Activated CD8-positive, alpha-beta memory T cell treated with anti-CD3 and anti-CD28 coated beads, Interleukin-2, amount 50 U/mL, for 48 hours (primary cell): ENCODE measurements at places on chromosomes 2 and 18.
A peak's percentile ranks its signal among the peaks of the same experiment; 100 is the strongest.

DNA sequence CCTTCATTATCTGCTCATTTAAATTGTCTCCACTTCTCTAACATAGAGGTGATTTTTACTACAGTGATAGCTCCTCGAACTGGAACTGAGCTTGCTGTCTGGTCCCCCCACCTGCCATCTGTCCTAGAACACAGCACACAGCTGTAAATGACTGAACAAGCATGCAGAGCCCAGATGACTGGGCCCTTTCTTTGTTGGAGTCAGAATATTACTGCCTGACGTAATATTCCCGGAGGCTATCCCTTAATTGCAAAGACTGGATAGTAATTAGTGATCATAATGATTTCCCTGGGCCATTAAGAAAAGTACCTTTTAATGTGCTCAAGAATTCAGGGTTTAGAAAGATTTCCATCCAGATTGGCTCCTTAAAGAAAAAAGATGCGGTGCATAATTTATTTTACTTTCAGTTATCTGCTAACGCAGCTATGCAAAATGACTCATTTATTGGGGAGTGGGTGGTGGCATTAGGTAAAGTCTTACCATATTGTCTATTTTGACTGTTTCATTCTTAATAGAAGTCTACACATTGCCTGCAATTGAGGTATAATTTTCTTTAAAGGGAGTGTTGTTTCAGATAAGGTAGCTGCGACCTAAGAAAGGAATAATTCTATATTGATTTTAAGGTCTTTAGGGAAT lies 84.4 kb downstream of the MAP4K4 start:
- no peak for DNase-seq

GRCh38 chr18:8124232-8125146 lies 484.7 kb upstream of the RAB12 start:
- no peak for DNase-seq

- DNase-seq: peak; percentile 25
These were observed 17.2 kb downstream of the MBP start for GRCh38 chr18:77115192-77115953.

GRCh38 chr2:165815299-165816141 lies 21.5 kb upstream of the GALNT3 start:
- DNase-seq: no peak

- no peak for DNase-seq
These were observed 524.6 kb upstream of the ZEB2 start for GRCh38 chr2:145044491-145044890.

- DNase-seq: no peak
These were observed 80.9 kb downstream of the PHLPP1 start for GRCh38 chr18:62796216-62796621.

- no peak for DNase-seq
These were observed 18.0 kb upstream of the GLS start for GRCh38 chr2:190862571-190862991.

DNA sequence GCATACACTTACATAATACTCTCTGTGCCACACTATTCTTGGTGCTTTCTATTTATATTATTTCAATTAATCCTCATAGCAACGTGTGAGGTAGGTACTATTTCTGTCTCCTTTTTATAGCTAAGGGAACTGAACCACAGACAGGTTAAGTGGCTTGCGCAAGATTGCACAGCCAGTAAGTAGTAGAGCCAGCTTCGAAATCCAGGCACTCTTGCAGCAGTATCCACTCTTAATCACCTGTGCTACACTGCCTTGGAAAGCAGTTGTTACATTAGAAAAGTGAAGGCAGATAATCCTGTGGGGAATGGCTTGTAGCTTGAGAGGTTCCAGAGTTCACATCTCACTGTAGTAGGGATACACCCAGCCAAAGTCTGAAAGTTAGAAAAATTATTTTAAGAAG lies 198.3 kb downstream of the LDLRAD4 start:
- no peak for DNase-seq

DNA sequence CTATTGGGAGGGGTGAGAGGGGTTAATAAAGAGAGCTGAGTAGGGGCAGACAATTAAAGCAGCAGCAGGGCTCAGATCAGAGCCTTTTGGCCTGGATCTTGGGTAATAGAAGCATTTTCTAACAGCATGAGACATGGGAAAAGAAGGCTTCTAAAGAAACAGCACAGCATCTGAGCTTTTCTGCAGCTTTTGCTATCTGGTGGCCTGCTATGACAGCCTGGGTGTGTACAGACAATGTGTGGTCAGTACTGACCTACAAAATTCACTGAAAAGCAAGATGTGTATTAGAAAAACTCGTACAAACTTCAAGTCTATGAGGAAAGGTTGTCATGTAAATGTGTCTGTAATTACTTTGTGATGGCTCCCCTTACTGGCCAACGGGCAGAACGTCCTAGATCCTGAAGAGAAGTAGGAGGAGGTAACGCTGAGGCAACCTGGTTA lies 95.6 kb downstream of the GALNT3 start:
- DNase-seq: no peak

DNA sequence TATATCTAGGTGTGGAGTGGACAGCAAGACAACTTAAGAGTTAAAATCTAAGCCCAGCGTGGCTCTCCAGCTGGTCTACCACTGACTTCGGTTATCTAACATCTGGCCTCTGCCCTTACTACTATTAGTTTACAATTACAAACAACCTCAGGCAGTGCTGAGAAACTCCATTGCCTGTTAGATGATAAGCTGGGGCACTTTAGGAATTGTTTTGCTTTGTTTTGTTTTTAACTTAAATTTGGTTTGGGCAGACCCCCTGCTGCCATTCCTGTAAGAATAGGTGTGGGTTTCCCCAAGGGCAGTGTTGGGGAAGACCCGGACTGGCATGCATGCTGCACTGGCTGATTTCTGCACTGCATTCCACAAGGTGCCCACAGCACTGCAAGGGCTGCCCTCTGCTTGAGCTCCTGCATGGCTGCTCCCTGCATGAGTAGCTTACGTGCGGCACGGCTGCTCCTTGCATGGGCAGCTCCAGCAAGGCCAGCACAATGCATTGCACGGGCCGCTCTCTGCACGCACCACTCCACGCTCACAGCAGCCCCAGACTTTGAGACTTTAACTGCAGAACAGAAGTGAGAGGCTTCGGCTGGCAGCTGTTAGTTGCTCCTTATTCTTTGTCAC lies 74.2 kb upstream of the SERTAD2 start:
- DNase-seq: no peak

DNA sequence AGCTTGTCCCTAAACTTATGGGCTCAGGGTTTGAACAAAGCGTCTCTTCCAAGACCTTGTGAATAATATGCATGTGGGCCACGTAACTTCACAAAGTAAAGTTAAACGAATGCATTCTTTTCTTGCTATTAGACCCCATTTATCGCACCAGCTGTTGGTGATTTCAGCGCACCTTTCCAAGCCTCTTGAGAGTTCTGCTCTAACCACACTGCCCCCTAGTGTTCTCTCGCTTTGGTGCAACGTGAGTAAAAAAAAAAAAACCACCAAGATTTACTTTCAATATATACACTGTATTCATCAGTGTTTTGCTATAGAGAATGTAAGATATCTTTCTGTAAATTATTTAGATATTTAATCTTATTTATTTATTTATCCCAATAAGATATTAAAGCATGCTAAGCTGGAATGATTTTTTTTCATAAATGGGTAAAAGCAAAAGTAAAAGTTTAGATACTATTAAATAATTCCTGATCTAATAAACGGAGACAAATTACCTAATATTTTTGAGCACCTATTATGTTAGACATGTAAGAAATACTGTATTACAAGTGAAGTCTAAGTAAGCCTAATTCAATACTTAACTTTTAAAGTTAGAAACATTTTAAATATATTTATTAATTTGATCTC lies 459.5 kb downstream of the DLGAP1 start:
- peak; percentile 70 for DNase-seq

DNA sequence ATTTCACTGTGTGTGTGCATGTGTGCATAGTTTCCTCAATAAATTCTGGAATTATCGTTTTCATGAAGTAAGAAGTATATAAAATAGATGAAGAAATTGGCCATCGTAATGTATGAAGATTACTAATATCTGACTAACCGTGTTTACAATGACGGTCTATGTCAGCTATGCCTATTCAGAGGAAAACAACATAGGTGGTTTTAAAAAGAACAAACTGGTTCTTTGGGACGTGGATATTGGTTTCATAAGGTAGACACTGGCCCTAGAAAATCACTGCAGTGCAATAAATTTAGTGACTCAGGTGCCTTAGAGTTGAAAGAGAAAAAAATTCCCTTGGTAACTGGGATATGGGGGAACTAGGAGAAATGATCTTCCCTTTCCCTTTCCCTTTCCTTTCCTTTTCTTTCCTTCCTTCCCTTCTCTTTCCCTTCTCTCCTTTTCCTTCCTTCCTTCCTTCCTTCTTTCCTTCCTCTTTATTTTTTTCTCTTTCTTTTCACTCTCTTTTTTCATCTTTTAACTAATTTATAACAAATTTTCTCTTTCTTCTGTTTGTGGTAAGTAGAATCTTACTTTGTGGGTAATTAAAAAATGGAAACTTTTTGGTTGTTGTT lies 36.4 kb downstream of the MAP2 start:
- DNase-seq: no peak

DNA sequence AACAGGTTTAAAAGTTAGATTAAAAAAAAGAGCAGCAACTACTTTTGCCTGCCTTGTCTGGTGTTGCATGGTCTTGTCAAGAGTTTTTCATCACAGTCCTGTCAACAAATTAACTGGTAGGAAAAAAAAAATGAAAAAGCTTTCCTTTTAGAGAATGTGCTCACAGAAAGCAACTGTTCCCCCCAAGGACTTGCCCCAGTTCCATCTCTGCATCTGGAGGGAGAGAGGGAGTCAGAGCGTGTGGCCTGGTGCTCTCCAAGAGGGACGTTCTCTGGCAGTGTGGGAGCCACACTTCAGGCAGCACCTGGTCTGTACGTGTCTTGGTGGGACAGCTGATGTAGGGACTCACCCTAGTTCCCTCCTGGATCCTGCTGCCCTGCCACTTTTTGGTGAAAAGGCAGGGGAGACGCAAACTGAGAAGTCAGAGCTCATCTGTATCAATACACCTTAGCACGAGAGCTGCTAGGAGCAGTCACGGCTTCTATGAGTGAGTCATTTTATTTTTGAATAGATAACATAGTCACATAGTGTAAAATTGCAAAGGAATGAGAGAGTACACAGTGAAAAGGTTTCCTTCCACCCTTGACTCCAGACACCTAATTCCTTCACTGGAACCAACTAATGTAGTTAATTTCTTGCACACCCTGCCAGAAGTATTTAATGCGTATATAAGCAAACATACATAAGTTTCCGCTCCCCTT lies 172.5 kb upstream of the MGAT5 start:
- no peak for DNase-seq

DNA sequence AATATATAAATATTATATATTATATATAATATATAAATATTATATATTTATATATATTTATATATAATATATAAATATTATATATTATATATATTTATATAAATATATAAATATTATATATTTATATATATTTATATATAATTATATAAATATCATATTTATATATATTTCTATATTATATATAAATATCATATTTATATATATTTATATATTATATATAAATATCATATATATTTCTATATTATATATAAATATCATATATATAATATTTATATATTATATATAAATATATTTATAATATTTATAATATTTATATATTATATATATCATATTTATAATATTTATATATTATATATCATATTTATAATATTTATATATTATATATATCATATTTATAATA lies 321.4 kb downstream of the CDH2 start:
- no peak for DNase-seq

- DNase-seq: no peak
These were observed 289.2 kb upstream of the SLC39A10 start for GRCh38 chr2:195367809-195368208.

DNA sequence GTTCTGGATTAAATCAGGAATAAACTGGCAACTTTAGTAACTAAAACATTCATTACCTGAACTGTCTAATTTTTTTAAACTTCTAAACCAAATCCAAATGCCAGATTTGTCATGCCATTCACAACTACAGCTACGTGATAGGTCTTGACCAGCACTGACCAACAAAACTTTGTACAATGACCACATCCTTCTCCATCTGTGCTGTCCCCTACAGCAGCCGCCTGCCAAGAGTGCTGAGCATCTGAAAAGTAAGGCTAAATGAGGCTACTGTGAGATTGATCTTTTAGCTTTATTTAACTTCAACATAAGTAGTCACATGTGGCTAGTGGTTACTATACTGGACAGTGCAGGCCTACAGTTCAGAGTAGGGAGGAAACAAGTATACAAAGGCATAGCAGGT lies 7.6 kb downstream of the FAM168B start:
- no peak for DNase-seq

DNA sequence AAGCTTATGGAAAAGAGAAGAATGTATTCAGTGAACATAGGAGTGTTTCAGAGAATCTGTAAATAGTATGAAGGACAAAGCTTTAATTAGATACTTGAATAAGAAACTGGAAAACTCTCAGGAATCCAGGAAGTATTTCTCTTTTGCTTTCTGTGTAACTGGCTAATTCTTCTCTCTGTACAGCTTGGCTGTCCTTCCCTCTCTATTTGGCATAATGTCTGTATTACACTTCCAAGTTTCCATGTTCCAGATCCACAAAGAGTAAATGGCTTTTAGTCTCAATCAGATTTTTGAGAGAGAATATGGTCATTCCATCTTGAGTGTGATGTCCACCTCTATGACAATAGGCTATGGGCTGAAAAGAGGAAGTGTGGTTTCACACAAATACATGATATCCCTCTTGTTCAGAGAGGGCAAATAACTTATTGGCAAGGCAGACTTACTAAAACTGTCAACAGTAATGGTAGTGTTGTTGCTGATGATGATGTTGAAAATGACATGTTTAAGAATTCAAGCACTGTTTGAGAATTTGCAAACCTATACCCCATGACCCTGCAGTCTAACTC lies 129.2 kb upstream of the ERBB4 start:
- no peak for DNase-seq

DNA sequence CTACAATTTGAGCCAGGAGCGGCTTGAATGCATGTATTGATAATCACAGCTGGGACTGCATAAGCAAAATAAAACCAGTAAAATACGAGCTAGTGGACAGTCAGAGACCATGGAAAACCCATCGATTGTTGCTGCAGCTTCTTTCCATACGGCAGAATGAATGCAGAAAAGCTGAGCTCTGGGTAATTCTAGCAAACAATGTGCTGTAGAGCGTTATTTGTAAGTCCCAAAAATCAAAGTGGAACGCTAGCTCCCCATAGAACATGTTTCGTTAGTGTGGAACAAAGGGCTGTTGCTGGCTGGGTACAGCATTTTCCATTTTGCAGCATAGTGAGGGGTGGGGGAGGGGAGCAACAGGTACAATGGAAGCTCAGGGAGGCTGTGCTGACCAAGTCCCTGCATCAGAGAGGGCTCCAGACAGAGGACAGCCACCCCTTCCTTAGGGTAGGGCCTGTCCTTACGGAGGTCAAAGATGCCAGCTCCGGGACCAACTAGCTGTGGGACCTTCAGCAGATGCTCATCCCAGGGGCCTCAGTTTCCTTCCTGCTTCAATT lies 74.1 kb downstream of the BOD1L2 start:
- DNase-seq: no peak

- no peak for DNase-seq
These were observed 212.4 kb downstream of the RPIA start for GRCh38 chr2:88903749-88904353.

GRCh38 chr2:85635636-85636035 lies 19.6 kb downstream of the USP39 start:
- no peak for DNase-seq

- no peak for DNase-seq
These were observed 3.3 kb upstream of the ADAM17 start for GRCh38 chr2:9558948-9559381.
